ENCODE measurements at places on chromosomes 12 and 14.

- DNase-seq = no peak
These were observed 190.2 kb upstream of the AMIGO2 start for GRCh38 chr12:47269916-47270315.

DNA sequence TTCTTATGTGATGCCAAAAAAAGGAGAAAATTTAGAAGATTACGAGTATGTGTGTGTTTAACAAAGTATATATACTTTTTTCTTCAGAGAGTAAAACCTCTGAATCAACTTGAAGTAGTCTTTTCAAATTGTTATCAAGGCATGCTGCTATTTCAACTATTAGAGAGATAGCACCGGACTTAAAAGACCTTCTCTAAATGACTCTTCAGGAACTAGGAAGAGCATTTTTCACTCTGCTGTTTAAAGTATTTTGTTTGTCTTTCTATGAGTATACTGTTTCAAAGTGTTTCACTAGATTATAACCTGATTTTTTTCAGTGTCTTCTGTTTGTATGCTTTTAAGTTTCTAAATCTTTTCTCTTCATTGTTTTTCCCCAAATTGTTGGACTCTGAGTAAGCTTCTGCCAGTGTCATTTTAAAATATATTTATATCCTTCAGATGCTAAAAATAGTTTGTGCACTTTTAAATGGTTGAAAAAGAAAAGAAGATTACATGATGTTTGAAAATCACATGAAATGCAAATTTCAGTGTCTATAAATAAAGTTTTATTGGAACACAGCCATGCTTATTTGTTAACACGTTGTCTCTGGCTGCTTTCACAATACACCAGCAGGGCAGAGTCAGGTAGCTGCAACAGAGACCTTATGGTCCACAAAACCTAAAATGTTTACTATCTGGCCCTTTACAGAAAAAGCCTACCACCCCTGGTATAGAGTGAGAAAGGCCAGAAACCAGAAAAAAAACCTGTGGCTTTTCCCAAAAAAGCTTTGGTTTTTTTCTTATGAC is 21.3 kb downstream of the CRADD start:
- no peak for DNase-seq

DNA sequence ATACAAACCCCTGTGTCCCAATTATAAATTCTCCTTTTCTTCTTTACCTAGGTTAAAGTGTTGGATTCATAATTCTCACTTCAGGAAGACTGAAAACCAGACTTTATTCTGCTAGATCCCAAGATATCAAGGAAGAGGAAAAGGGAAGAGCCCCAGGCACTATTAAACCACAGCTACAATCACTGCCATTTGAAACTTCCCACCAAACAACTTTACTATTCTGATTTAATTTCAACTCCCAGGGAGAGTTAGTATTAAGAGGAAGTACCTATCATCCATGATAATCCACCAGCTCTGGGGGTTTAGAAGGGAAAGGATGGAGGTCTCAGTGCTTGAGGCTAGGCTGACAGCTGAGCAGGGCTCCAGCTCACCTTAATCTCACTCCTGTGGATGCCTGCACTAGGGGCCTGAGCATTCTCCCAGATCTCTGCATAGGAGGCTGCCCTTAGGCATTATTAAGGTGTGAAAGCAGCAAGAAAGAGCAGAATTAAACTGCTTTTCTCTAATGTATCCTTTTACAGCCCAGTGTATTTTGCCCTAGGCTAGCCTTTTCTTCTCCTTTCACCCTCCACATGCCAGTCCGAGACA is 52.9 kb downstream of the MYF5 start:
- no peak for DNase-seq

DNA sequence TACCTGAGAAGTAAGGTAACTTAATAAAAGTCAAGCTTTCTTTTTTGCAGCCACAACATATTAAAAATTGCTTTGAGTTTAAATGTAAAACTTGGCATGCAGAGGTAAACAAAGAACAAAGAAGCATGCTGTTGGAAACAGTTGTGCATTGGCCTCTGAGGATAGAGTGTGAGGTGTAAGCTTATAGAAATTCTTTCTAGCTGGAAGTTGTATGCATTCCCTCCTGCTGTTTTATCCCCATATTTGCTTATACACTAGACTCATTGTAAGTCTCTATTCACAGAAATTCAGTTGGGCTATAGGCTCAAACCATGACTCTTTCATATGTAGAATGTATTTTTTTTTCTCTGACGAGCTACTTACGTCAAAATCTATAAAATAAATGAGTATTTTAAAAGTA is 316.3 kb downstream of the SLC6A15 start:
- no peak for DNase-seq
